Stimulated activated CD4-positive, alpha-beta T cell treated with anti-CD3 and anti-CD28 coated beads, Interleukin-1b, Interleukin-23, amount 100 ng/mL, for 1 hour (primary cell): ENCODE measurements at places on chromosomes 2 and 18.

GRCh38 chr2:169982929-169983328, 155.7 kb downstream of the UBR3 start:
- no peak for DNase-seq

- DNase-seq = no peak
Observed at GRCh38 chr2:16005389-16005788, 65.0 kb downstream of the MYCN start.

DNA sequence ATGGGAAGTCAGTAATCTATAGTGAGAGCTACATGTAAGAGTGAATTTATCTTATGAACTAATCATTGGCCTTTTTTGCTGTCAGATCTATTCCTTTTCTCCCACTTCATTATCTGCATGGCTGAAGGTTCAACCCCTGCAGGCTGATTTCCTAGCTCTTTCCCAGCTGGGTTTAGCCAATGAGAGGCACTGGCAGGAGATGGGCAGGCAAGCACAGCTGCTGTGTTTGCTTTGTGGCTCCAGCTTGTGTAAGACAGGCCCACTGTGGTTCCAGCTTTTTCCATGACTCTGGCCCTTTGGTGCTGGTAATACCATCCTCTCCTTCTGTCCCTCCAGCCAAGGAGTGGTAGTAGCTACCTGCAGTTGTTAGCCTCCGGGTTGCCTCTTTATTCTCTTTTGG, 248.8 kb downstream of the PLCL1 start:
- DNase-seq = no peak

- DNase-seq = no peak
Observed at GRCh38 chr2:156765043-156765442, 328.9 kb downstream of the GPD2 start.

DNA sequence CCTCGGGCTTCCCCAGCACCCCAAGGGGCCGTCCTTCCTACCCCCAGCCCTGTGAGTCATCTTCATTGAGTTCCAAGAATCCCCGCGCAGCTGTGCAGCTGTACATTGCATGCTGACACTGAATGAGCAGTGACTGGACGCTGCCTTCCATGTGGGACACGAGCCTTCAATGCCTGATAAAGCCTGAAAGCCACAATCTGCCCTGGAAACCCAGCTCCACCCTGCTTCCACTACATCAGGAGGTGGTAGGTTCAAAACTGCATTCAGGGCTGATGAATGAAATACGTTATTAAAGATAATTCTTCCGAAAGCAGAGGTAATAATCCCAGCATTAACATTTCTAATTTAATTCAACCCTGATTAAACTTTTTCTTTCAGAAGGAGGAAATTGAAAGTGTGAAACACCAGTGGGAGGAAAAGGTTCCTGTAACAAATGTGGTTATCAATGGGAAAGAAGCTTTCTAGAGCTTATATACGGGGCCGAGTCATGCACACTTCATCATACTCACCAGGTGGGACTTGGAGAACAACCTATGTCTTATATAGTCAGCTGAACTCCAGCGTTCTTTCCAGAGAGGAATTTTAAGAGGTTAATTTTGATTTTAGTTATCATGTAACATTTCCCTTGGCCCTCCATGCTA, 360.1 kb downstream of the LPIN1 start:
- no peak for DNase-seq

DNA sequence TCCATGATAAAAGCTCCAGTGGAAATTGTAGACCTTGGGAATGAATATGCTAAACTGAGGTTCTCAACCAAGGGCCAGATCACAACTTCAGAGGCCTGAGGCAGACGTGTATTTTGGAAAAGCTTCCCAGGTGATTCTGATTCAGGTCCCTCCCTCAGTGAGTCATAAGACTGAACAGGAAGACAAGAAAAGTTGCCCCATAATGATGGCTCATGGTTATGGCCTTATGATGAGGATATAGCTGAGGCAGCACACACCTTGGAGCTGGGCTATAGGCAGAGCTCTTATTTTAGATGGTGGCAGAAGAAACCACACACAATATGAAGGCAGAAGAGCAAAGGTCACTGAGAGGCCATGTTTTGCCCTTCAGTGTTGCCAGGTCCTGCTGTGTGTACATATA, 9.6 kb downstream of the ANTXR1 start:
- DNase-seq = no peak

GRCh38 chr2:17353263-17353662, 165.0 kb downstream of the RAD51AP2 start:
- no peak for DNase-seq

GRCh38 chr2:222797871-222798270, 63.0 kb upstream of the ACSL3 start:
- no peak for DNase-seq
